ENCODE measurements at places on chromosomes 3 and 15.
A peak's percentile ranks its signal among the peaks of the same experiment; 100 is the strongest.

GRCh38 chr3:3610581-3611298 is 188.5 kb upstream of the LRRN1 start:
- no peak for DNase-seq

DNA sequence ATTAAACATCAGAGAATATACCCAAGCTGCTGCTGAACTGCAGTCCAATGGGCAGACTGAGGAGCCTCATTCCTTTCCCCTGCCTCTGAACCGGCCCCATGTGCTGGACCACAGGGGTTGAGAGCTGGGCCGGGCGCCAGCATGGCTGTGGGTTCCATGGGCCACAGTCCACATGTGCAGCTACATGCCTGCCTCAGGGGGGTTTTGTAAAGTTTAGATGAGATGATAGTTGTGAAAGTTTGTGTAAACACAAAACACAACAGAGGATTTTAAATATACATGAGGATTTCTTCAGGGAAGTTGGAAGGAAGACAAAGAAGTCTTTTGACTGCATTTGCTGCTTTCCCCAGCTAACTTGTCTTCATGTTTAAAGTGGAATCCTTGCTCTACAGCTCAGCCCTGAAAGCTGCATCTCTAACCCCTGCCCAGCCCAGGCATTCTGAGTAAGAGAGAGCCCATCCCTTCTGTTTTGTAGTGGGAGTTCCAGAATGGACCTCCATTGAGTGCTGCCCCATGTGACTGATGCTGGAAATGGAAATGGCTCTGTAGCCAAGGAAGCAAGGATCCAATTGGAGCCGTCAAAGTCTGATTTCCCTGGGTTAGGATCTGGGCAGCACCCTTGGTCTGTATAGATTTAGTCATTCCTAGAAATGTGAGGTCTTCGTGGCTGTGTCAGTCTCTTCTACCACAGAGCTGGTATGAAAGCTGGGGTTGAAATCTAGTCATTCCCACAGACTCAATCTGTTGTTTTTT is 17.5 kb downstream of the SLC12A8 start:
- DNase-seq = no peak

GRCh38 chr3:196739671-196740480 is at the start of gene PAK2:
Gene PAK2, plus strand, starts transcription at chr3:196739857. Its CDS starts 42,790 bp downstream, at chr3:196782647.
- peak; percentile 87 for DNase-seq

DNA sequence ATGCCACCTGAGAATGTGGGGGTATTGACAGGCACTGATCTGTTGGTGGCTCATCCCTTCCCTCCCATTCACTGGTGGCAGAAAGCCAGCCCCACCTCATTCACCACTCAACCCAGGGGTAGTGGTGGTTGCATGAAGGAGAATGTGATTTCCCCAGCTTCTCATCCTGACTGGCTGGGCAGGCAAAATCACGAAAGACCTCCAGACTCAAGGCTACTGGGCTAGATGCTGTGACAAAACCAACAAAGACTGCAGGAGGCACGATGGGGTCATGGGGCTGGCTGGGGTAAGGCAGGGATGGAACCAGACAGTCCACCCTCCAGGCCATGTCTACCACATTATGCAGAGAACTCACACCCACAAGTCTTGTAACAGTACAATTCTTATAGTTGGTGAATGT is 33.9 kb downstream of the FSTL1 start:
- DNase-seq = no peak

DNA sequence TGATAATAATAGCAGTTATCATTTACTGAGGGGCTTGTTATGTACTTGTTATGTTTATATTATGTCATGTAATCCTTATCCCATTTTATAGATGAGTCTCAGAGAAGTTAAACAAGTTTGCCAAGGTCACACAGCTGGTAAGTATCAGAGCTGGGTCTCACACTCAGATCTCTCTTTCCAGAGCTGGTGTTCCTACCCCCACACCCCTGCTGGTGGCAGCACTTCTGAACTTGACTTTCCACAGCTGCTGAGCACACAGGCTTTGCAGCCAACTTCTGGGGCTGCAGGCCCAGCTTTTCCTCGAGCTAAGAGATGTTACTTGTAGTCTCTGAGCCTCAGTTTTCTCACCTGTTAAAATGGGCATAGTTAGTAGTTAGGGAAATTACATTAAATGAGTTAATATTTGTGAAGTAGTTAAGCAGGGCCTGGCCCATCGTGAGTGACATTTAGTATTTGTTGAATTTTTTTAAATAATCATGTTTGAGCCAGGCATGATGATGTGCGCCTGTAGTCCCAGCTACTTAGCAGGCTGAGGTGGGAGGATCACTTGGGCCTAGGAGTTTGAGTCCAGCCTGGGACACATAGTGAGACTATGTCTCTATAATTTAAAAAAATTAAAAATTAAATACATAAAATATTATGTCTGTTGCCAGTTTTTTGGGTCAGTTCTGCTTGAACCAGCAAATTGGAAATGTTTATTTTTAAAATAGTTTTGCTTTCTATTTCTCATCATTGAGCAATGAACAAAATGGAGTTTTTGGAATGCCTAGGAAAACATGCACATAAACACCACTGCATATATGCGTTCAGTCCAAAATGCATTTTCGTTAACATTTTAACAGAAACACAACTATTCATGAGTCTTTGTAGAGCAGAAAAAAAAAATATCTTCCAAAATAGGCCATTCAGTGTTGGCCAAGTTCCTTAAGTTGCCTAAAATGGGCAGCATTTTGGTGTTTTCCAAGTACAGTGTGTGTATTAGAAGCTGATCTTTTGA is 87.3 kb downstream of the SMAD6 start:
- DNase-seq = no peak

- DNase-seq = no peak
Observed at GRCh38 chr3:38907426-38907825, 91.4 kb upstream of the SCN10A start.

DNA sequence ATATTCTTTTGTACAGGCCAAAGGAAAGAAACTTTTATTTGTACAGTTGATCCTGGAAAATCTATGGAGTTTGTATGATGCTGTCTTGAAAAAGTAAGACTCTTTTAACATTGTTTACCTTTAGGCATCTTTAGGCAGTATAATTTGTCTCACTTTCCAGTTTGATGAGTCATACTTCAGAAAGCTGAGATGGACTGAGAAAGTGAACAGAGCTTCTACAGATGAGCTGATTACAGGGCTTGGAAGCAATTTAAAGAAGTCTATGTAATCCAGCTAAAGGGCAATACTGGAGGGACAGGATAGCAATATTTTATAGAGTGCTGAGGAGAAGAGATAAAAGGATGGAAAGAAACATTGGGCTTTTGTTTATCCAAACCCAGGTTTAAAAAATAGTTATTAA is 123.5 kb upstream of the GOLGA6L4 start:
- DNase-seq = no peak

- DNase-seq = no peak
Observed at GRCh38 chr3:178056868-178057267, 479.4 kb upstream of the KCNMB2 start.

- no peak for DNase-seq
Observed at GRCh38 chr3:140974900-140975299, 33.3 kb downstream of the SLC25A36 start.
